Epithelial cell of esophagus (primary cell): ENCODE measurements at places on chromosomes 4 and X.

GRCh38 chr4:86965019-86965976, 30.5 kb downstream of the AFF1 start:
- DNase-seq = no peak

DNA sequence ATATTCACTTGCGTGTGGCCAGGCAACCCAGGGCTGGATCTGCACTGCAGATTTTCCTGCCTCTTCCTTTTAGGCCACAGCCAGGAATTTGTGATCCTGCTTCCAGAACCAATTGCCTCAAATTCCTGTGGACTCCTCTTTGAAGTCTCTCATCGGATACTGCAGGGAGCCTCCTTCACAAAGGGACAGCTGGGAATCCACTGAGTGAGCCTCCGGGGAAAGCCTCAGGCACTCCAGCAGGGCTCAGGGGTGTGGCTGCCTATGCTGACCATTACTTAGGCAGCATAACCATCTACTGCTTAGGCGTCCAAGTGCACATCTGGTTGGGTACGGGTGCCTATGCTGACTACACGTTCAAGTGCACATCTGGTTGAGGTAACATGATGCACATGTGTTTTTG, 321.5 kb downstream of the NLGN4X start:
- no peak for DNase-seq

GRCh38 chrX:130994671-130995070, 63.5 kb upstream of the ARHGAP36 start:
- peak; percentile 15 for DNase-seq

DNA sequence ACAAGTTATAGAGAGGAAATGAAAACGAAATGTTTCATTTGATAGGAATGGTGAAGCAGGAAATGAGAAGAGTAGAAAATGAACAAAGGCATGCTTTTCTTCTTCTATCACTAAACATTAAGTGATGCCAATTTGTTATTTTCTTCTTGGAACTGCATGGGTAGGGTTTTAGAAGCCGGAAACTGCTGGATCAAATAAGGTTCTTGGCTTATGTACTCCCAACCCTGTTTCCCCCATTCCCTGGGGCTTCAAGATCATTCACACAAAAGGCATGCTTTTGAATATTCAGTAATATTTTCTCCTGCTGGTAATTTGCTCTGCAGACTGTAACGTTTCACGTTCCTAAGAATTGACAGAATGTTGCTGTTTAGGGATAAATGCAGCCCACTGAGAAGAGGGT, 224.1 kb downstream of the NLGN4X start:
- no peak for DNase-seq

- no peak for DNase-seq
Measured at GRCh38 chr4:5472160-5472591, 236.2 kb downstream of the EVC2 start.

DNA sequence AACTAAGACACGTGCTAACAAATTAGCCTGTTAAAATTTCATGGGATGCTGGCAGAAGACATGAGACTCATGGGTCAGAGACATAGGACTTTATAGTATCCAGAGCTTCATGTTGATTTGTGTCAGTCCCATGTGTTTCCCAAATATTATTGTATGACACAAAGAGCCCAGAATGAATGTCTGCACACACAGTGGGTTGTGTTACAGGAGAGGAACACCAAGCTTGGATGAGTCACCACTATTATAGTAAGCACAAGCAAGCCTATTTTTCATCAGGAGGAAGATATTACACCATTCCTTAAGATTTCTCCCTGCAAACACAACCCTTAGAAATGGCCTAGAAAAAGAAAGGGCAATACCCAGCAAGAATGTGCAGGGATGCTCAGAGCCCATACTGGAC, 15.4 kb downstream of the BBS12 start:
- peak; percentile 57 for DNase-seq

DNA sequence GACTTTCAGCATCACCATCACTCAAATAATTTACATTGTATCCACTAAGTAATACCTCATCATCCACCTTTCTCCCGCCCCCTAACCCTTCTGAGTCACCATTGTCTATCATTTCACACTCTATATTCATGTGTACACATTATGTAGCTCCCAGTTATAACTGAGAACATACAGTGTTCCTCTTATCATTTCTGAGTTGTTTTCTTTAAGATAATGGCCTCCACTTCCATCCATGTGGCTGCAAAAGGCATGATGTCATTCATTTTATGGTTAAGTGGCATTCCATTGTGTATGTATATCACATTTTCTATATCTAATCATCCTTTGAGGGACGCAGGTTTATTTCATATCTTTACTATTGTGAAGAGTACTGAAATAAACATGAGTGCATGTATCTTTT, 14.6 kb upstream of the NDST4 start:
- no peak for DNase-seq
